ENCODE measurements at places on chromosomes 5 and 9. TPM values are rescaled to one million over a fixed set of nuclear protein-coding genes. Genes with fewer than 3 reads are reported as not detected.

Gene SPATA31C1
- total RNA-seq = not detected

GRCh38 chr5:13252699-13253098 lies 691.8 kb downstream of the DNAH5 start:
- H3K27ac ChIP-seq = no peak overlapping the region
- no peaks in the 10 kb centered on the region for H3K4me1 ChIP-seq
- DNase-seq = no peak
- no peaks in the 10 kb centered on the region for H3K27me3 ChIP-seq

GRCh38 chr9:114759512-114760341 lies 46.1 kb downstream of the TNFSF15 start:
- no peaks in the 10 kb centered on the region for H3K36me3 ChIP-seq
- H3K4me3 ChIP-seq = no peak overlapping the region
- no peak for DNase-seq
- no peaks in the 10 kb centered on the region for H3K4me1 ChIP-seq
- no peak overlapping the region for H3K27ac ChIP-seq

Gene WDR38
- not detected for total RNA-seq

All from IMR-90 (cell line).